Mesenteric fat pad (tissue), 1 donor: ENCODE measurements at places on chromosomes 4 and X.

DNA sequence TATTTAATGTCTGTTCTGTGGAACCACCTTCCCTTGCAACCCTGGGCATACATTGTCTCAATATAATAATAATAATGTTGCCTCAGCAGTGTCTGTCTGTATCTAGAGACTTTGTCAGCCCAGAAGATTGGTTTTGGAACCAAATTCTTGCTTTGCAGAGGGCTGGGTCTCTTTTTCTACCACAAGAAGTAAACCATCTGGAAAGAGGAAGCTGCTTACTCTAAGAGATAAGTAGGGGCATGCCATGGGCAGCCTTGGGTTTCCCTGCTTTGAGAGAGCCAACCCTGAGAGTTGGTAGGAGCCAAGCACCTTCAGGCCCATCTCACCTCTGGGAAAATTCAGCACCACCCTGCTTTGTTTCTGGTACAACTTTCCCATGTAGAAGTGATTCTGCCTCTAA is 27.0 kb downstream of the TMEM31 start:
- DNase-seq: no peak

DNA sequence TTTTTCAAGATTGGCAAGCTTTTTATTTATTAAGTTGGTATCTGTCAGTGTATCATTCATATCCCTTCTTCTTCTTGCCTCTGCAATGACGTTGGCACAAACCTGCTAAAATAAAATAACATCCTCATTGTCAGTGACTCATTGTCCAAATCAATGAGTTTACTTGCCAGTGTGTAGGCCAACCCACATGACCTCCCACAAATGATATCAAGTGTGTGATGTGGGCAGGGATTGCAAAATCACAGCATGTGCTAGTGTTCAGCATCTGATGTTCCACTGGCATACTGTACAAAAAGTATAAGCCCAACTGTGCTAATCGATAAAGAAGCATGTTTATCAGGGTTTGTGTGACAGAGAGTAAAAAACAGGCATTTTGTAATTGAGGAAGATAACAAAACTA is 25.5 kb downstream of the GPAT3 start:
- no peak for DNase-seq

- no peak for DNase-seq
Measured at GRCh38 chr4:8725845-8726244, 133.3 kb downstream of the CPZ start.

DNA sequence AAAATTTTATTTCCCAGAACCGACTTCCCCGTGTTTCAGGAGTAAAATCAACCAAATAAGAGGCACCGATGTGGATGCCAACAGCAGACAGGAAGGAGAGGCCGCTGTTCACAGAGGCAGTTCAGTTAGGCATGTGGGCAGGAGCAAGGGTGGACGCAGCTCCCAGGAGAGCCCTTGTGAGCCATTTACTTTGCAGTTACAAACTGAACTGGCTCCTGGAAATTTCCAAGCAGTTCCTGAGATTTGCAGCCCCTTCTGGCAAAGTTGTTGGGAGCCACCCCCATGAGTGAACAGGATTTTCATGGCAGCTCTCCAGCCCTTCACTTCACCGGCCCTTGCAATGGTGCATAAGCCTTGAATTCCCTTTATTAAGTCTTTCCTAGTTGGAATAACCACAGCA is 189.1 kb downstream of the AFAP1 start:
- no peak for DNase-seq

DNA sequence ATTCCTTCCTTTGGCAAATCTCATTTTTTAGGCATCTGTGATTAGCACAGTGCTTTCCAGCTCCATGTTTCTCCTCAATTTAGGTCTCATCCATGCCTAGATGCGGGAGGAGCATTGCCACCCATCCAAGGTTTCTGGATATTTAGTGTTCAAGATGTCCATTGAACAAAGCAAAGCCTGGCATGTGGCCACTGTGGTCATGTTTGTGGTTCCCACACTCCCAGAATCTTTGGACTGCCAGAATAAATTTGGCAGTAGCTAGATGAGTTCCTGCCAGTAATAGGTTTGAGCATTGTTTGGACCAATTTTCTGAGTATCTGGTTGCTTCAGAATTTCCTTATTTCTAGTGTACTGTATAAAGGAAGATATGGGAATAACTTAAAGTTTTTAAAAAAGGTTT is 1124.1 kb downstream of the ADGRL3 start:
- no peak for DNase-seq

GRCh38 chr4:174521800-174522182 is 497 bp downstream of the HPGD start:
- no peak for DNase-seq

DNA sequence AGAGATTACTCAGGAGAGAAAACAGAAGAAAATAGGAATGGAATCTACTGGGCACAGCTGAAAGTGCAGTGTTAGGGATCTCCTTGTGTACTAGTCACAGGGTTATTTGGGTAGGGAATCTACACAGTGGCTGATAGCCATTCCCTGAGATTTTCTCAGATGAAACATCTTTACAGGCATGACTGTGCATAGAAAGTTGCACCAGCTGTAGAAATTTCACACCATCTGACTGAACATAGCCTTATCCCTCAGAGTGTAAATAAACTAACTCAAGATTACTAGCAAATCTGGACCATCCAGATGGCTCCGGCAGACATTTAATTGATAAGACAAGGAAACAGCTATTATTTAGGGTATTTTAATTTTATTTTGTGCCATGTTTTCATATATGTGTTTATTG is 2053.5 kb upstream of the TENM3 start:
- DNase-seq: no peak

DNA sequence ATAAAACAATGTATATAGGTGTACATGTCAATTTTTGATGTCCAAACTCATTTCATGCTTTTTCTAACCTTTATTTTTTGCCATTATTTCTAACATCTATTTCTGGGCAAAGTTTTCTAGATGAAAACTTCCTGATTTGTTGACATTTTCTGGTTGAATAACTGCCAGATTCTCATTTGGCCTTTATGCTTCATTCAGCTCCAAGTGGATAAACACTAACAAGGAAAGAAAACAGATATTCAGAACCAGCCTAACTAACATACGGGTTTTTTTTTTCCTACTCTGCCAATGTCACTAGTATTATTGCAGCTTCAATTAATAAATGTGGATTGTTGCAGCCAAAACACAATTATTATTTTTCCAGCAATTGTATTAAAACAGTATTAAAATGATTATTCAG is 50.9 kb upstream of the RAP1GDS1 start:
- no peak for DNase-seq

DNA sequence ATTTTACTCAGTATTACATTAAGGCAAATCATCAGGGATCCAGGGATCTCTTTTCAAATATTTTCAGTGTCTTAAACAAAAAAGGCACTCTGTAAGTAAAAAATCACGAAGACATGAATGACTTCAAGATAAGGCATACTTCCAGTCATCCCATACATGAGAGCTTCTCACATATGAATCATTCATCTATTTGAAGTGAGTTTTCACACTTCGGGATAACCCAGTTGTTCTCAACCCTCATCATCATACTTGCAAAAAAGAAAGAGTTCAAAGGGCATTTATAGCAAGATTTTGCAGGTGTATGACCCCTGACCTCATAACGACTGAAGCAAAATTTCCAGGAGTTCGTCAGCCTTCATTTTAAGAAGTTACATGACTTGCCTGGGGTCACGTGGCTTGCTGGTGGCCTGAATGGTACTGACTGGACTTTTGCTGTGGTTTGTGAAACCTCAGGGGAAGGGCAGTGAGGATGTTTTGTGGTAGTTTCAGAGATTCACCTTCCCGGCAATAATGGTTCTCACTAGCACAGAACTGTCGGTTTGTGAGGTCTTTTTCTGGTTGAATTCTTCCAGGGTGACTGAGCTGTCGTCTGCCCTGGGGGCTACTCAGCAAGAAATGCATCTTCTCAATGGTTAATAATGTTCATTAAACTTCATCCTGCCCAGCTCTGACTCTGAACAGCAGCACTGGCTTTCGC is 115.8 kb upstream of the SHISA3 start:
- DNase-seq: no peak

- peak; percentile 67 for DNase-seq
Measured at GRCh38 chrX:1894740-1895139, 279.9 kb downstream of the ASMT start.

- no peak for DNase-seq
Measured at GRCh38 chr4:26489101-26489985, 941 bp downstream of the CCKAR start.

DNA sequence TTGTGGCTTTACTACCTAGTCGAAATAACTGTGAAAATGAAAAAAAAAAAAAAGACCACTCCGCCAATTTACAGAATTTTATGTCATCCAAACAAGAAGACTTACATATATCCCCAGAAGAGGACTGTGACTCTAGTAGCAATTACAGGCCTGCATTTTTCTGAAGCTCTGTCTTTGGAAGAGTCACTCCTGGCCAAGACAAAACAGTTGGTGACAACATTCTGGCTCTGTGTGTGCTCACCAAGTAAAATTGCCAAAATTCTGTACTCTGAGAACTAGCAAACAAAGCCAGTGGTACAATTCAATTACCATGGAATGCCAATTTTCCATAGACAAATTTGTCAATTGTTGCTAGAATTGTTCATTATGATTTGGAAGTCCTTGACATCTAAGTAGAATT is 311.1 kb downstream of the PDGFC start:
- no peak for DNase-seq

- no peak for DNase-seq
Measured at GRCh38 chrX:6574762-6575161, 39.8 kb upstream of the VCX3A start.
